ENCODE measurements at places on chromosomes 16 and 17.
A peak's percentile ranks its signal among the peaks of the same experiment; 100 is the strongest.

DNA sequence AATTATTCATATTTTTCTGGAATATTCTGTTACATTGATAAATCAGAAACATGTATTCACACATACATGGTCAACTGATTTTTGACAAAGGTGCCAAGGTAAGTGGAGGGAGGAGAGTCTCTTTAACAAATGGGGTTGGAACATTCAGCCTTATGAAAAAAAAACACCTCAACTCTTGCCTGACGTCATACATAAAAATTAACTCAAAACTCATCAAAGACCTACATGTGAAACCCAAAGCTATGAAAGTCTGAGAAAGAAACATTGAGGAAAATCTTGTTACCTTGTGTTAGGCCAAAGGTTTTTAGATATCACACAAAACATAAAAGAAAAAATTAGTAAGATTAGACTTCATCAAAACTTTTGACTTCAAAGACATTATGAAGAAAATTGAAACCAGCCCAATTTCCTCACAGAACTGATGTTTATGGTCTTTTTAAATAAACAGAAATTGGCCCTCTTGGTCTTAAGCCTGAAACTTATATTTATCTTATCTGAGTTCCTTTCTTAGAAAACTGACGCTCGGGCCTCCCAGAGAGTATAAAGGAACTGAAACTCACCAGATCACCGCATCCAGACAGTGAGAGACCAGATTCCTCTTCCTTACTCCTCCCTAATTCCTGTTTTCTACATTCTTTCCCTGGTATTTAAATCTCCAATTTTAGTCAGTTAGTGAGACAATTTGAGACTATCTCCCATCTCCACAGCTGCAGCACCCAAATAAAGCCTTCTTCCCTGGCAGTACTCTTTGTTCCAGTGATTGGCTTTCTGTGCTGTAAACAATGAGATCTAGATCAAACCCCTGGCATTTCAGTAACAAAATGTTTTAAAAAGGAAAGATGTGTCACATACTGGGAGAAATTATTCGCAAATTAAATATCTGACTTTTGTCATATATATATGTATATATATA is 4.0 kb downstream of the HYDIN start:
- no peak overlapping the region for H3K4me3 ChIP-seq
- no peaks in the 10 kb centered on the region for H3K4me1 ChIP-seq
- no peak overlapping the region for H3K27ac ChIP-seq
- H3K36me3 ChIP-seq: no peaks in the 10 kb centered on the region
- DNase-seq: no peak
- H3K27me3 ChIP-seq: peaks cover 10% of the 10 kb centered on the region

DNA sequence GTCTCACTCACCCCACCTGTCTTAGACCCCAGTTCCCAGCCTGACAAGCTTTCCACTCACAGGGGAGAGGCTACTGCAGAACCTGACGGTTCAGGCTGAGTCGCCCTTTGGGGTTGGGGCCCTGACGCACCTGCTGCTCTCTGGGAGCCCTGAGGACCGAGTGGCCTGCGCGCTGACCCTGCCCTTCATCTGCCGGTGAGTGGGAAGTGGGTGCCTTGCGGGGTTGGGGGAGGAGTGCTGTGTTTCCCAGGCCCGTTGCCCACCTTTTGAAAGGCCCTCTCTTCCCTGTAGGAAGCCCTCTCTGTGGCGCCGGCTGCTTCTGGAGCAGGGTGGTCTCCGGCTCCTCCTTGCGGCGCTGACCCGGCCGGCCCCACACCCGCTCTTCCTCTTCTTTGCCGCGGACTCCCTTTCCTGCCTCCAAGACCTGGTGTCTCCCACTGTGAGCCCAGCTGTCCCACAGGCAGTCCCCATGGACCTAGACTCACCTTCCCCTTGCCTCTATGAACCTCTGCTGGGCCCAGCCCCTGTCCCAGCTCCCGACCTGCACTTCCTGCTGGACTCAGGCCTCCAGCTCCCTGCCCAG is 6.1 kb upstream of the TGFB1I1 start:
- no peak for DNase-seq
- no peak overlapping the region for H3K4me3 ChIP-seq
- no peaks in the 10 kb centered on the region for H3K27me3 ChIP-seq
- peaks cover 9% of the 10 kb centered on the region for H3K36me3 ChIP-seq

DNA sequence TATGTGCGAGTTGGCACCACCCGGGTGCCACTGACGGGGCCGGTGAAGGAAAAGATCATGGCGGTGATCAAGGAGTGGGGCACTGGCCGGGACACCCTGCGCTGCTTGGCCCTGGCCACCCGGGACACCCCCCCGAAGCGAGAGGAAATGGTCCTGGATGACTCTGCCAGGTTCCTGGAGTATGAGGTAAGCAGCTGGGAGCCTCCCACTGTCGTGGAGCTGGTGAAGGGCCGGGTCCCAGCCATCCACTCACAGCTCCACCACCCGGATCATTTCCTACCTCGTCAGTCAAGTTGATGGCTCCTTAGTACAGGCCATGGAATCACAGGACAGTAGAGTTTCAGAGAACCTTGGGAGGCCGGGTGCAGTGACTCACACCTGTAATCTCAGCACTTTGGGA is 20.0 kb downstream of the ATP2A1 start:
- DNase-seq: no peak
- H3K27me3 ChIP-seq: peaks cover 4% of the 10 kb centered on the region
- no peak overlapping the region for H3K27ac ChIP-seq

- H3K36me3 ChIP-seq: no peaks in the 10 kb centered on the region
- peak overlapping the region; percentile 74 for H3K27ac ChIP-seq
- peaks cover 3% of the 10 kb centered on the region for H3K27me3 ChIP-seq
- no peak for DNase-seq
Measured at GRCh38 chr17:27384726-27385125, 71.5 kb upstream of the KSR1 start.

DNA sequence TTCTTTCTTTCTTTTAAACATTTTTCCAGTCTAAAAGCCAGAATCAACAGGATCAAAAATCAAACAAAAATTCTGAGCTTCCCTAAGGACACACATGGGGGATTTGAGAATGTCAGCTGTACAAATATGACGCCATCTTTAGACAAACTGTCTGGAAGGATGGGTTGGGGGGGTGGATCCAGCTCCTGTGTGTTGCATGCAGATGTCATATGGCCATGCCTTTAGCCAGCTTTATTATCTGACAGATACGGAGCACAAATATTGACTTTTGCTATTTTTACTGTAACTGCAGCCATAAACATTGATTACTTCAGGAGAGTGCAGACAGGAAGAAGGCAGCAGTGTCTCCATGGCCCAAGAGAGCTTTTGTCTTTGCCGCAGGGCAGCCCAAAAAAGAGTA is 279.4 kb upstream of the ELAC2 start:
- H3K4me1 ChIP-seq: peaks cover 7% of the 10 kb centered on the region
- H3K36me3 ChIP-seq: no peaks in the 10 kb centered on the region
- H3K4me3 ChIP-seq: no peak overlapping the region
- DNase-seq: no peak
- H3K27ac ChIP-seq: no peak overlapping the region

Data from HFFc6 (cell line).